CD8-positive, alpha-beta memory T cell (primary cell): ENCODE measurements at places on chromosomes 5 and 9. TPM values are rescaled to one million over a fixed set of nuclear protein-coding genes. Genes with fewer than 3 reads are reported as not detected.

The CCL21 gene
- not detected for total RNA-seq

The CCDC152 gene
- 14.5 TPM for total RNA-seq

The FIBCD1 gene
- not detected for total RNA-seq

The PRLR gene
- total RNA-seq: not detected

The TOMM5 gene
- total RNA-seq: 227 TPM

DNA sequence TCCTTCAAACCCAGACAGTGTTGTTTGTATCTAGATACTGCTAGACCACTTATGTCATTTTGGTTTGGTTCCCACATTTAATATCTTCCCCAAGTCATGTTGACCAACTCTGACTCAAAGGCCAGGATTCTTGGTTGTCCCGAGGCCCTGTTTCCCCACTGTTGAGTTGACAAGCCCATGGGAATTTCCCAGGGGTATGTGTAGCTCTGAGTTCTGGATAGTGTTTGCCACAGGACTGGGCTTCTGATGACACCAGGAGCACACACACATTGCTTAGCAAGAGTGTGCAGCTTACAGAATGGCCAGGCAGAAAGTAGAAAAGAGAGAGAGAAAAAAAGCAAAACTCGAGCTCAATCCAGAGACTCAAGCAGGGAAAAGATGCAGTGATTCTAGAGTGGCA is 214.4 kb downstream of the NXNL2 start:
- H3K27ac ChIP-seq: no peak overlapping the region
- DNase-seq: no peak
- H3K27me3 ChIP-seq: no peaks in the 10 kb centered on the region
- H3K4me3 ChIP-seq: no peak overlapping the region
- no peaks in the 10 kb centered on the region for H3K4me1 ChIP-seq

DNA sequence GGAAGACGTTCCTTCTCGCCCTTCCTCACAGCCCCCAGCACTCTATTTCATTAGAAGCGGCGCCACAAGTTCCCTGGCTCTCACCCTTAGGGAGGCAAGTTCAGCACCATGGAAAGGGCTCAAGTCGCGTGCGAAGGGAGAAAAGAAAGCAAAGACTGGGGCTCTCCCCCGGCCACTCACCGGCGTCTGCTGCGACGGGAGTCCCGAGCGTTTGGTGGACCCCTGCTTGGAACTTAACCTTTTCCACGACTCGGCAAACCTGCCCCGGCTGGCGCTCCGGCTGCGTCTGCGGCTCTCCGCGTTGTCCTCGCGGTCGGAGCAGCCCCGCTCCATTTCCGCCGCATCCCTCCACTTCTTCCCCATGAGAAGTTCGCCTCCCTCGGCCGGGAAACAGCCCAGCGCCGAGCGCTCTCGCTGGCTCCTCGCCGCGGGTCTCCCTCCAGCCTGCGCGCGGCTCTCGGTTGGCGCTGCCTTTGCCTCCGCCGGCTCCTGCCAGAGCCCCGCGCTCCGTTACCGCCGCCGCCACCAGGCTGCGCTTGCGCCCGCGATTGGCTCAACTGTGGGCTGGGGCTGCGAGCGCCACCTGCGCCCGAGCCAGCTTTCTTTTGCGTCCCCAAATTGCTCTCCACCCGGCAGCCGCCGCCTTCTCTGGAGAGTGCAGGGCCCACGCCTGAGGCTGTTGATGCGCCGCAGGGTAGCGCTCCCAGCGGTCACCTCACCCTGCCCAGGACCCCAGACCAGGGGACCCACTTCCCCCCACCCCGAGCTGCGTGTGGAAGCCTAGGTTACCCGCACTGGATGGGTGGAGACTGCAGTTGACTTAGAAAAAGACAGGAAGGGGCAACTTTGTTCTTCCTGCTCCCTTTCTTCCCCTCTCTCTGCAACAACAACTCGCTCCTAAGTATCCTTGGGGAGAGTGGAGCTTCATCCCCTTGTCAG is 321.6 kb downstream of the CEMIP2 start:
- H3K27me3 ChIP-seq: no peaks in the 10 kb centered on the region
- H3K36me3 ChIP-seq: no peaks in the 10 kb centered on the region
- no peaks in the 10 kb centered on the region for H3K4me1 ChIP-seq
- H3K27ac ChIP-seq: no peak overlapping the region
- no peak overlapping the region for H3K4me3 ChIP-seq

GRCh38 chr9:91577633-91578061 is 154.0 kb upstream of the NFIL3 start:
- H3K4me1 ChIP-seq: no peaks in the 10 kb centered on the region
- no peaks in the 10 kb centered on the region for H3K36me3 ChIP-seq
- DNase-seq: no peak
- H3K27ac ChIP-seq: no peak overlapping the region

DNA sequence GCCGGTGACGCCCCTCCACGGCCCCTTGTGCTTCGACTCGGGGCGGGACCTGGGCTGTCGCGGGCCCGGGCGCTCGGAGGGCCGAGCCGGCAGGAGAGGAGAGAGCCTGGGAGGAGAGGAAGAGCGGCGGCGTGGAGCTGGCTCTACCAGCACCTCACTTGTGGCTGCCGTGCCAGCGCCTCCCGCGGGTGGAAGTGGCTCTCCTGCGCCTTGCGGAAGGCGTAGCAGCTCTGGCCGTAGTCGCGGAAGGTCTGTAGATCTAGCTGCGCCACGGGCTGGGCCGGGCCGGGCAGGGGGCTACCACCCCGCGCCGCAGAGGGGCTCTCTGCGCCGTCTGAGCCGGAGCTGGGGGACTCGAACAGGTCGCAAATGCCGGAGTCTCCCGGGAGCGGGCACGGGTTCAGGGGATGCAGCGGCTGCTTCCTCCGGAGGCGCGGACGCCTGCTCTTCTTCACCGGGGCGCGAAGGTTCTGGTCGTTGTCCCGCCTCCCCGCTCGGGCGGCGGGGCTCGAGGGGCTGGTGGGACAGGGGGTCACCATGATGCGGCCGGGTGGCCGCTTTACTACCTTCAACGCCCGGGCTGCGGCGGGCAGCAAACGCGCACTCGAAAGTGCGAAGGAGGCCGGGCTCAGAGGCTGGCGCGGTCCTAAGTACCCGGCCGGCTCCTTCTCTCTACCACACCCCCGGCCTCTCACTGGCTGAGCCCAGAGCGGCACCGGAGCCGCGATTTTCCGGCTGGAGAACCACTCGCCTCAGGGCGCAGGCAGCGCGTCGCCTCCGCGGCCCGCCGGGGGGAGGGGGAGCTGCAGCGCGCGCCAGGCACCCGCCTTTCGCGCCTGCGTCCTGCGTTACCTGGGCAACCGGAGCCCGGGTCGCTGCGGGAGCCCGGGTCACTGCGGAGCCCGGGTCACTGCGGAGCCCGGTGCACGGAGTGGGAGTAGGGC is at the start of gene CCNO:
CCNO (minus strand) TSS at position 624 of the 944 bp plus-strand sequence; CDS start at position 539, 85 bp downstream.
- H3K36me3 ChIP-seq: no peaks in the 10 kb centered on the region
- peaks cover 32% of the 10 kb centered on the region for H3K4me1 ChIP-seq
- no peak within 1 kb of the TSS for H3K27ac ChIP-seq
- peak; percentile 38 for DNase-seq

DNA sequence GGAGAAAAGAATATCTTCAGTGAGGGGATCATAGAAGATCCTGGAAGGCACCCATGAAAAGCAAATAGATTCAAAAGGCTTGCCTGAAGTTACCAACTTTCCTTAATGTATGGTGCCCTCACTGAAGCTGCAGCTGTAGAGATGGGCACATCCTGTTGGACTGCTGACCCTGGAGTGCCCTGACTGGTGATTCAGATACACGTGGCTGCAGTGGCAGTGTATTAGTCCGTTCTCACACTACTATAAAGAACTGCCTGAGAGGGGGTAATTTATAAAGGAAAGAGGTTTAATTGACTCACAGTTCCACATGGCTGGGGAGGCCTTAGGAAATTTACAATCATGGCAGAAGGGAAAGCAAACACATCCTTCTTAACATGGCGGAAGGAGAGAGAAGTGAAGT is 80.3 kb downstream of the OSMR start:
- no peak overlapping the region for H3K4me3 ChIP-seq
- no peak overlapping the region for H3K27ac ChIP-seq
- H3K4me1 ChIP-seq: no peaks in the 10 kb centered on the region
- no peak for DNase-seq
- H3K36me3 ChIP-seq: no peaks in the 10 kb centered on the region

DNA sequence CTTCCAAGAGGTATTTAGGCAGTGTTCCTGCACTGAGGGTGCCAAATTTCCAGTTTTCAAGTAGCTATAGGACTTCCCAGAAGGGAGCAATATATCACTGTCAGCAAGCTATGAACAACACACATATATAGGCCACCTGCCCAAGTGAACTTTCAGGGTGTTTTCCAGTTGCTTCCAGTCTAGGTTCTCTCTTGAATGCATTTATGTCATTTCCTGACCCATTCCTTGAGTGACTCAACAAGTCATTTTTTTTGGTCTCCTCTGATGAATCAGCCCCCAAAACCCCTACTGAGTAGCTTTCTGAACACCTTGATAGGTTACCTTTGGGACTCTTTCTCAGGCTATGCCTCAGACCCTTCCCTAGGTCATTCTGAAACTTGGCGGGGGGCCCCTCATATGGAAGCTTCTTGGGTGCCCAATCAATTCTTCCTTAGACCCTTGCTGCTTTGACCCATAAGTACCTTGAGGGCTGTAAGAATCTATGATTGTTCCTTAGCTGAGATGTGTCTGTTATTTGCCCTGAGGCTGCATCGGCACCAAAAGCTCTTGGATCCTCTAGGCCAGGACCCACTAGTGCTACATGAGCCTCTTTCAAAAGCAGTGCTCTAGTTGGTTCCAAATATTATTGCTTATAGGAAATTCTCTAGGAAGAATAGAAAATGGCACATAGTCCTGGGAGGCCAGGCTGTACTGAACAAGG is 12.4 kb downstream of the DNAJB5 start:
- H3K4me3 ChIP-seq: no peak overlapping the region
- peak overlapping the region; percentile 12 for H3K27ac ChIP-seq
- no peaks in the 10 kb centered on the region for H3K4me1 ChIP-seq
- no peak for DNase-seq

GRCh38 chr5:565782-566440 is 41.7 kb upstream of the SLC9A3 start:
- no peaks in the 10 kb centered on the region for H3K27me3 ChIP-seq
- no peak overlapping the region for H3K4me3 ChIP-seq
- H3K27ac ChIP-seq: no peak overlapping the region
- H3K4me1 ChIP-seq: no peaks in the 10 kb centered on the region
- no peaks in the 10 kb centered on the region for H3K36me3 ChIP-seq
- no peak for DNase-seq

DNA sequence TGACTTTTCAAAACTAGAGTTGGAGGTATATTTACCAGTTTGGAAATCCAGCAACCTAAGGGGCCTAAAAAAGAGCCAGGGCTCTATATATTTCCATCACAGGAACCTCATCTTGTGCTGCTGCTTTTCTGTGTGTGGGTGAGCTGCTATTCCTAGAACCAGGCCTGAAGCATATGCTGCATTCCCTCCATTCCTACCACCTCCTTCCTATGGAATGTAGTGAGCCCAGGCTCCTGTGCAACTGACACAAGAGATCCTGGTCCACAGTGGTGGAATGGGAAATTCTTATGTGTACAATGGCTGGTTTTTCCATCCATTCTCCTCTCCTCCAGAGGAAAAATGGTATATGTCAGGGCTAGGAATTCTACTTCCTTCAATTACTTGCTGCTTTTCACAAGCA is 39.1 kb downstream of the SPEF2 start:
- no peak overlapping the region for H3K4me3 ChIP-seq
- peaks cover 5% of the 10 kb centered on the region for H3K4me1 ChIP-seq
- no peak for DNase-seq
- no peaks in the 10 kb centered on the region for H3K27me3 ChIP-seq

GRCh38 chr5:15002791-15003190 is 131.2 kb upstream of the ANKH start:
- DNase-seq: no peak
- H3K27me3 ChIP-seq: no peaks in the 10 kb centered on the region
- H3K27ac ChIP-seq: no peak overlapping the region
- H3K36me3 ChIP-seq: no peaks in the 10 kb centered on the region
- H3K4me3 ChIP-seq: no peak overlapping the region
- no peaks in the 10 kb centered on the region for H3K4me1 ChIP-seq

GRCh38 chr5:170491479-170491878 is 12.3 kb upstream of the KCNIP1 start:
- no peaks in the 10 kb centered on the region for H3K4me1 ChIP-seq
- no peak for DNase-seq
- no peak overlapping the region for H3K27ac ChIP-seq
- no peaks in the 10 kb centered on the region for H3K36me3 ChIP-seq
- H3K27me3 ChIP-seq: no peaks in the 10 kb centered on the region
- no peak overlapping the region for H3K4me3 ChIP-seq

DNA sequence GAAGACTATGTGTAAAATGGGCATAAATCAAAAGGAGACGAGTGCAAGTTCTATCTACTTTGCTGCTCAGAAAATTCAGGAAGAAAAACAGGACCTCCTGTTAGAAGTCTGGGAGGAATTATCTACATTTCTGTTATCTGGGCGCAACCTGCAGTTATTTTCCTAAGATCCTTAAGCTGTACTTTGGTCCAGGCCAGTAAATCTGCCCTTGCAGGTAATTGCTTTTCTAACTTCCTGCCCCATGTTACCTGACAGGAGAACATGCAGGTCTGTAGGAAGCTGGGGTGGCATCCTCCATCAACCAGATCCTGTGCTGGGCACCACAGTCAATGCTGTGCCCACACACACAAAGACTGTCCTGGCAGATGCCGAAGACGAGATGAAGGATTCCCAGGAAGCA is 5.7 kb downstream of the CCNJL start:
- no peak for DNase-seq
- no peak overlapping the region for H3K27ac ChIP-seq
- H3K27me3 ChIP-seq: peaks cover 20% of the 10 kb centered on the region
- no peaks in the 10 kb centered on the region for H3K4me1 ChIP-seq
- H3K36me3 ChIP-seq: no peaks in the 10 kb centered on the region

DNA sequence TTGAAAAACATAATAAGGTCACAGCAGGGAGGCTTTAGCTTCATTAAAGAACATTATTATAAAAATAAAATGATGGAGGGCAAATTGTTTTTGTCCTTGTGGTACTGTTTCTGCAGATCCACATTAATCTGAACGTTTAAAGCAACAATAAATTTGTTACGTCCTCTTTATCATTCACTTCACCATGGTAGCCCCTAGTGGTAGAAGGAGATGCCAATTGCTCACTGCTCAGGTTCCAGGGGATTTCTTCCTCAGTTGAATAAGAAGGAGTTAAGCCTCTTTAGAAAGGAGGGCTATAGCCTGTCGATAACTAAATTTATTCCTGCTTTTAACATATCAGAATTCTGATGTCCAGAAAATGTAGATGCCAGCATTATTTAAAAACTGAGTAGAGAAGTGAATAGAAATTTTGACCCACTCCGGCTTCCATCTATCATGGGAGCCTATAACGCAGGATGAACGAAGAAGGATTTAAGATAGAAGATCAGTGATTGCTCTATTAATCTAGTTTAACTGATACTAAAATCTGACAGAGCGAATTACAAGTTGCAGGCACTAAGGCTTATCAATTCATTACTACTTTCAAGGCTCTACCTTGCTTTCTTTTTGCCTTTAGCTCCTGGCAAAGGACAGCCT is 692.3 kb downstream of the PTPRD start:
- H3K36me3 ChIP-seq: no peaks in the 10 kb centered on the region
- no peaks in the 10 kb centered on the region for H3K4me1 ChIP-seq
- no peak overlapping the region for H3K4me3 ChIP-seq
